ENCODE measurements at places on chromosomes 12 and 14.

DNA sequence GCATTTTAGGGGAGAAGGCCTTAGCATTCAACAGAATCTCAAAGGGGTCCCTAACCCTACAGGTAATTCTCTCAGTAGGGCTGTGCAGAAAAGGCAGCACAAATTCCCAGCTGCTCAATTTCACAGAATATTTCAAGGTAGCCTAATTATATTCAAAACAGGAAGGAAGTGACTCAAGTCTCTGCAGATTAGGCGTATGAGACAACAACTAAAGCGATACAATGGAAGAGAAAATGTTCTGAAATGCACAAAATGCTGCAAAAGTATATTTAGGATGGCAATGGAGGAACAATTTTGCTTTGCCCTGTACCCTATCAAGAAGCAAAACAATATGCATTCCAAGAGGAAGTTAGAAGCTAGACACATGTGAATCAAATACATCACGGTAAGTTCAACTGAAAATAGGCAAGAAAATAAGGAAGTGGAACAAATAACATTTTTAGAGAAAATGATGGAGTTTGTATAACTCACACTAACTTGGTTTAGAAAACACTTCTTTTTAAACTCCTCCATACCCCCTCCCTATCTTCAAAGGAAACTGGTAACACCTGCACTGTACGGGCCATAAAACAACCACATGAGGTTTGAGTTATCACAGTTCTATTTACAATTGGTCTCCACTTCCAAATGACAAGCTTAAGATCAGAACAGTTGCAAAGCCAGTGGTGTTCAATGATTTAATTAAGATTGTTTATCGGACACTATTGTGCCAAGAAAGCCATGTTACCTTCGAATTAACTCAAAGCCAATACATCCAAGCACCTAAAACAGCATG is 1.6 kb downstream of the GIT2 start:
- DNase-seq = no peak

DNA sequence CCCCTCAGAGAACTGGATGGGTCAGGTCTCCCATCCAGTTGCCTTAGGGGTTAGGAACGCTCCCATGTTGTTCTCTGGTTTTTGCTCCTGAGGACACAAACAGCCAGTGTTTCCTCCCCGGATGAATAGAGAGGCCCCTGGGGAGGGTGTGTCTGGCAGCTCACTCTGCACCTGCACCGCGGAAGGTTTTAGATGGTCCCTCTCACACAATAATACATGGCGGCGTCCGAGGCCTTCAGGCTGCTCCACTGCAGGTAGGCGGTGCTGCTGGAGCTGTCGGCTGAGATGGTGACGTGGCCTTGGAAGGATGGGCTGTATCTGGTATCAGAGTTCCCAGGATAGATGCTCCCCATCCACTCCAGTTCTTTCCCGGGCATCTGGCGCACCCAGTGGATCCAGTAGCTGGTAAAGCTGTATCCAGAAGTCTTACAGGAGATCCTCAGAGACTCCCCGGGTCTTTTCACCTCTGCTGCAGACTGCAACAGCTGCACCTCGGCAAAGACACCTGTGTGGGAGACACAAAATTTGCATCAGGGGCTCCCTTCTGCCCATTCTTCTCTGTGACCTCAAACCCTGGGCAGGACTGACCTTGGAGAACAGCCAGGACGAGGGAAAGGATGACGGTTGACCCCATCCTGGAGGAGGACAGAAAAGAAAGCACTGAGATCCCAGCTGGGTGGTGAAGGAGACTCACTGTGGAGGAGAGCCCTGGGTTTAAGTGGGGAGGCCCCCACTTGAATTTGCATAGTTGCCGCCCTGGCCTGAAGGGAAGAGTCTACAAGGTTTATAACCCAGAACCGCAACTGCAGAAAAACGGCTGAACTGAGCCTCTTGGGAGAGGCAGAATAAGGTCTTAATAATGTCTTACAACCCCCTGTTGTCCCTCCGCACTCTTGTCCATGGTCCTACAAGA is 1324.8 kb downstream of the TMEM121 start:
- no peak for DNase-seq

DNA sequence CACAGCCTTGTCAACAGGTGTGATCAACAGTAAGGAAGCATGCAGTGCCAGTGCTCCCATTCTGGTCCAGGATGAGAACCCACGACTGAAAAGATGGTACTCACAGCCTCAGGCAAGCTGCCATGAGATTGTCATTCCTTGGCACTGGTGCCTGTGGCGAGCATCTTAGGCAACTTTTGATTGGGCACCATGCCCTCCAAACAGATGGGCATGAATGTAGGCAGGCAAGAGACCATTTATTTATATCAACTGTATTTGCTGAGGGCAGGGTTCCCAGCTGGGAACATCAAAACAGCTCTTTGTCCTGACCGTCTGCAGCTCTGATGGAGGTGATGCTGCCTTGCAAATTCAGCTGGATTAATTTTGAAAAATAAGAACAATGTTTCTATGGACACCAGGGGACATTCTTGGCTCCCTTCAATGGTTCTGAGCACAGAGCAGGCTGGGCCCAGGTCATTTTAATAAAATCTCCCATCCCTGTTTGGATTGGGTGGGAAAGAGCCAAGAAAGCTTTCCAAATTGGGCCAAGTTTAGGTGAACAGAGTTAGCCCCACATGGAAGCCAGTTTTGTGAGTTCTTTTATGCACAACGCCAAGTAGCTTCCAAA is 522.5 kb downstream of the RMST start:
- DNase-seq = no peak

- no peak for DNase-seq
These were observed 106.0 kb downstream of the PELI2 start for GRCh38 chr14:56224229-56224628.

GRCh38 chr14:80233470-80234089 is 22.3 kb upstream of the DIO2 start:
- no peak for DNase-seq

DNA sequence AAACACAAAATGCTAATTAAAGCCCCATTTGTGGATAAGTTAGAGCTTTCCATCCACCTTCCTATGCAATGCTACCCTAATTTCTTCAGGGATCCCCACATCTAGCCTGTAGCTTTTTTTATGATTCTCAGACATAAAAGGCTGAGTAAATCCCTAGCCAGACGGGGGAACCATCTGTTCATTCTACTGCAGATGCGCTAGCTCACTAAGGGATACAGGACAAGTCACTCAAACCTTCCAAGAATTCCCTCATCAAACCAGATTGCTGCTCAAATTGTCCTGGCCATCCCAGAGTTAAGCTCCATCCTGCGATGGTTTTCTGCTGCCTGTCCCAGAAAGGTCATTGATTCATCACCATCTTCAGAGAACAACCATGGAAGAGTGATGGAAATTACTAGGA is 56.7 kb downstream of the MYRFL start:
- DNase-seq = no peak

DNA sequence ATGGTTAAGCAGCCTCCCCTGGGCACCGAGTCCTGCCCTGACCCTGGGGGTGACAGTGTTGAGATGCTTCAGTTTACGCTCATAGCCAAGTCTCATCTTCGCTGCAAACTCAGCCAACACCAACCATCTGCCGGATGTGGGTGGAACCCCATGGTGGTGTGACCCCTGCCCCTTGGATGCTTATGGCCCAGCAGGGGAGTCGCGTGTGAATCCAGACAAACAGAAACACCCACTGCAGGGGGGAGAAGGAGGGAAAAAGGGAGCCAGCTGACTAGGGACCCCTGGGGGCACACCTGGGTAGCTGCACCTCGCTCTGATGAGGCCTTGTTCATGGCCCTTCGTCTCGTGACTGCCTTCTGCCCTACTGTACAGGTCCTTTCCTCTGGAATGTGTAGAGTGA is 23.8 kb downstream of the AACS start:
- DNase-seq = no peak

DNA sequence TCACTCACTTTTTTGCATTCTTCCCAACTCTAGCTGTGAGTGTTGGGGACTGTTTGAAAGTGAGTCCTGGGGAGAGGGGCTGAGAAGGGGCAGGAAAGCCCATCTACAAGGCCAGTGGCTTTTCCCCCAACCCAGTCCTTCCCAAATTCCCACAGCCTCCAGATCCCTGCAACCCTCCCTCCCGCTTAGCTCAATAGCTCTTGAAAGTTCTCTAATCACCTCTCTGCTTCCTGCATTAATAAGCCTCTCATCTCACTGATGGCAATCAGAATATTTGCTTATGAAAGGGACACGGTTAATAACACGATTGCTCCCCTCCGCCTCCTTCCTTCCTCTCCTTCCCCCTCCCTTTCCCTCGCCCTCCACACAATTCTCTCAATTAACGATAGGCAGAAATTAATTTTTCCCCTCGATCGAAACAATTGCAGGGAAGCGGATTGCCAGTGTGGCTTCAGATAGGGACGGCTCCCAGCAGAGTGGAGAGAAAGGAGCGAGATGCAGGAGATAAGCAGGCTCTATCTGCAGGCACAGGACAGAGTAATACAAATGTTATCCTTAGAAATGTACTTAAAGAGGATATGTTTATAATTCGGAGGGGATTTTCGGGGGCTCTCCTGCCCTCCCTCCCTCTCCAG is 15.1 kb upstream of the GPATCH2L start:
- DNase-seq = no peak

- no peak for DNase-seq
These were observed 23.4 kb downstream of the LTBR start for GRCh38 chr12:6407236-6407954.

DNA sequence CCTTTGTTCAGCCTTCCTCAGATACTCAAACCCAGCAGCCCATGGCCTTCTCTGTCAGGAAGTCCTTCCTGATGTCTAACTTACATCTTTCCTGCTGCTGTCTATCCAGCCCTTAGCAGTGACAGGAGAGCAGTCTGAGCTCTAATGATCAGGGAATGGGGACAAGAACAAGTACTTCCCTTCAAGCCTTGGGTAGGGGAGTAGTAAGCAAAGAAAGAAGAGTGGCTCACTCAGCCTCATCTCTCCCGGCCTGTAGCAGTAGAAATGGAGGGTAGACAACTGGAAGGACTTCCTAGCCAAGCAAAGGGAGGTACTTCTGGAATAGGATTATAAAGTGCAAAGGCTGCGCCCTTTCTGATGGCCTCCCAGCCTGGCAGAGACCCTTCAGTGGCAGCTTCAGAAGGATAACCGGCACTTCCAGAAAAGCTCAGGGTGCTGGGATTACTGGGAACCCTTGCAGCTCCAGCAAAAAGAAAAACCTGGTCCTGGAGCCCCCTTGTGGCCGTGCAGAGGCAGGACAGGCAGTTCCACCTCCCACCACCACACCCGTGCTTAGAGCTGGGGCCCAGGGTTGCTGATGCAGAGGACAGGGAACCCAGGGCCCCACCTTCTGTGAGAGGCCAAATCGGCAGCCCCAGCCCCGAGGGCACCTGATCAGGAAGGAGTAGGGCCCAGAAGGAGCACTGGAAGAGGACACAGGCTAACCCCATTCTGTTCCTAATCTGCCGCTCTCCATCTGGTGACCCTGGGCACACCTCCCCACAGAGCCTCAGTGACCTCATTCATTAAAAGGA is 12.4 kb upstream of the SMUG1 start:
- DNase-seq = peak; percentile 50

- no peak for DNase-seq
These were observed 13.5 kb upstream of the GOLGA5 start for GRCh38 chr14:92780444-92781232.

- no peak for DNase-seq
These were observed at the start of gene GLT8D2 for GRCh38 chr12:104049903-104050356. TSS of gene GLT8D2 (minus strand) at chr12:104050187. CDS start at chr12:104019648, 30,539 bp downstream.

DNA sequence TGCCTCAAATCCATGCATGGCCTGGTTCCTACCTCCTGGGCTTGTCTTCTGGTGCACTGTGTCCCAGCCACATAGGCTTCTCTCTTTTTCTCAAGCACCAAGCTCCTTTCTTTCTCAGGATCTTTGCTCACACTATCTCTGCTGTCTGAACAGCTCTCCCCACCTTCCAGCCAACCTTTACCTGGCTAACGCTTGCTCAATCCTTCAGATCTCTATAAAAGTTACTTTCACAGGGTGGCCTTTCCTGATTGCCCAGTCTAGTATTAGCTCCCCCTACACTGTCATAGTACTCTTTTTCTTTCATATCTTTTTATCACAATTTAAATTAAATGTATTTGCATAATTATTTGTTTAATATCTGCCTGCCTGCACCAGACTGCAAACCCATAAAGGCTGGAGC is 3.8 kb downstream of the PARP11 start:
- DNase-seq = no peak

DNA sequence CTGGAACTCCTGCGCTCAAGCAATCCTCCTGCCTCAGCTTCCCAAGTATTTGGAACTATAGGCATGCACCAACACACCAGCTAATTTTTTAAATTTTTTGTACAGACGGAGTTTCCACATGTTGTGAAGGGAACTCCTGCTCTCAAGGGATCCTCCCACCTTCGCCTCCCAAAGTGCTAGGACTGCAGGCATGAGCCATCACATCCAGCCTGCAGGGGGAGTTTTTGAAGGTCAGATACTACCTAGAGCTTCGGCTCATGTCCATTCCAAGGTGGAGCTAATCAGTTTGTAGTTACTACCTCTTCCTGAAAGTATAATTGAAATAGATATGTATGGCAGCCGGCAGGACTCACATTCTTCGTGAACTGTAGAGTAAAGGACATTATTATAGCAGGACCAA is 3.7 kb upstream of the TAS2R19 start:
- no peak for DNase-seq

GRCh38 chr12:15910468-15910863 is 666 bp upstream of the DERA start:
- no peak for DNase-seq

- DNase-seq = no peak
These were observed 108.7 kb upstream of the NCOR2 start for GRCh38 chr12:124675881-124676713.

- DNase-seq = no peak
These were observed 12.2 kb downstream of the RERG start for GRCh38 chr12:15208871-15209656.

DNA sequence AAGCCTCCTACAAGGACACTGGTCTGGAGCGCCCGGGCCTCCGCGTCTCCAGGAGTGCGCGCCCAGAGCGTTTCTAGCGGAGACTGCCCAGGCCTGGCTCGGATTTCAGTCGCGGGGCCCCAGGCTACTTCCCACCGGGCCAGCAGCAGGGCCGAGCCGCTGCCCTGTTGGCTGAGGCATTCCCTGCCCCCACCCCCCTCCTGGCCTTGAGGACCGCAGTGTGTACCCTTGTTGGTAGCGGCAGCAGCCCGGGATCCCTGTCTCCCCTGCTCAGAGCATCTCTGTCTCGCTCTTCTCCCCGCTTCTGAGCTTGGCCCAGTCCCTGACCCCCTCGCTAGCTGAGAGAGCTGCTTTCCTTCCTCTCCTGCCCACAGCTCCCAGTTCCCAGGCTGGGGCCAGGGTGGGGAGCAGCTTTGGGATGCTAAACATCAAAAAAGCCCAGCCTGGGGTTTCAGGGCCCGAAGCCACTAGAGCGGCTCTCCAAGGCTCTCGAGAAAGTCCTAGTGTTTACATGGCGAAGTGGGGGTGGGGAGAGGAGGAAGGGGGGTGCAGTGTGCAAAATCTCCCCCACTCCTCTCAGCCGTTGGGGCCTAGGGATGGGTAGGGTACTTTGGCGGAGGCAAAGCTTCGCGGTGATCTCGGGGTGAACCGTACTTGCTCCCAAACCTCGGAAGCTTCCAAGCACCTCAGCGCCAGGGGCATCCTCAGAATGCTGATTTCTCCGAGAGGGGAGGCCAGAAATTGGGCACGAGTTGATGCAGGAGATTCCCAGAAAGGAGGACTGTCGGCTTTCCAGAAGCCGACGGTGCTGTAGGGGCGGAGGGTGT is 6.4 kb downstream of the NKX2-1 start:
- DNase-seq = no peak

Measured in activated CD4-positive, alpha-beta T cell treated with anti-CD3 and anti-CD28 coated beads for 1 hour (primary cell).